ENCODE measurements at places on chromosomes 13 and 19.

DNA sequence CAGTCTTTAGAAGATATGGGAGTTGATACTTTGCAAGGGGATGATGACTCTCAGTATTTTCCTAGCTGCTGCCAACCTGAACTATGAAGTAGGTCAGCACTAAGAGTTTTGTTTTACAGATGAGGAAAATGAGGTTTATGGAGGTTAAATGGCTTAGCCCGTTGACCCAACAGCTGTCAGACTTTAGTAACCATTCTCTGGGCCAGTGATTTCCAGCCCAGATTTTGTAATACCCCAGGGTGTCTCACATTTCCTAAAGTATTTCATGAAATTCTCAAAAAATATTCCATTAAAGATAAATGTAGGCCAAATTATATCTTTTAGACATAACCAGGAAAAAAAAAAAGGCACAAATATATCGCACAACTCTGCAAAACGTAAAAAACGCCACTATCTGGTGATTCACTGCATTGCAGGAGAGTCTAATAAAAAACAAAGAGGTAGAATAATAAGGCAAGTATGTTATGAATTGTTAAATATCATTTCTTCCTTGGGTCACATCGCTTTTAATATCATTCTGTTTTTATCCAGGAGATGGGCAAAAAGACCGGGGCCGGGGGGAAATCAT, 112.5 kb downstream of the DACH1 start:
- no peak for DNase-seq

DNA sequence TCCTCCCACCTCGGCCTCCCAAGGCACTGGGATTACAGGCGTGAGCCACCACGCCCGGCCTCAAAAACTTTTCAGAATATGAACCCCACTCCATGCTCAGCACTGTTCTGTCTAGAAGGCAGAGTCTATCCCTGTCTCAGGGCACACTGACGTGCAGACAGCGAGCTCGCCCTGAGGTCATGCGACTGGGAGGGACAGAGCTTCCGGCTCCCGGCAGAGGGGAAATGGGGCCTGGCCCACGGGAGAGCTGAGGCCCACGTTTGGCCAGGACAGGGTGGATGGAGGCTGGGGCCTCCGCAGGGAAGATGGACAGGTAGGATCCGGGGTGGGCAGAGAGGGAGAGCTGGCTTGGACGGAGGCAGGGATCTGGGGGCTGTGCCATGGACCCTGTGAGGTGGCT, 2.8 kb upstream of the AZU1 start:
- no peak for DNase-seq

DNA sequence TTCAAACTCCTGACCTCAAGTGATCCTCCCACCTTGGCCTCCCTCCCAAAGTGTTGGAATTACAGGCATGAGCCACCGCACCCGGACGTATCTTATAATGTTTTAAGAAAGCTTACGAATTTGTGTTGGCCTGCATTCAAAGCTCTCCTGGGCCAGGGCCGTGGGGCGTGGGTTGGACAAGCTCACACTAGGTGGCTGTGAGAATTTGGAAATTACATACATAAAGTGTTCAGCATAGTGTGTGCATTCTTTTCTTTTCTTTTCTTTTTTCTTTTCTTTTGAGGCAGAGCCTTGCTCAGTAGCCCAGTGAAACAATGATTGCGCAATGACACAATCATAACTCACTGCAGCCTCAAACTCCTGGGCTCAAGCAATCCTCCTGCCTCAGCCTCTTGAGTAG, 2.6 kb downstream of the ZSWIM4 start:
- no peak for DNase-seq

DNA sequence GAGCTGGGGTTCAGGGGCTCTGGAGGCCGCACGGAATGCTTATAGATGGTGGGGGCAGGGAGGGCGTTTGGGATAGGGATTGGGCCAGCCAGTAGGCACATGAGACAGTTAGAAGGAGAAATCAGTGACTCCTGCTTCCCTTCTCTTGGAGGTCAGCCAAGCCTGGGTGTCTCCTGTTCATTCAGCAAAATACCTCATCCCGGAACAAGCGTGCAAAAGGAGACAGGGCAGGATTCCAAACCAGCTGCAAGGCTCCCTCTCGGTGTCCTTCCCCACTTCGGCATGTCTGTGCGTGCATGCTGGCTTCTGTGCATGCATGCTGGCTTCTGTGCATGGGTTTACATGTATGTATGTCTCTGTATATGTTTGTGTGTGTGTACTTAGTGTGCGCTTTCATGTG, 37.3 kb upstream of the PEPD start:
- DNase-seq: no peak

DNA sequence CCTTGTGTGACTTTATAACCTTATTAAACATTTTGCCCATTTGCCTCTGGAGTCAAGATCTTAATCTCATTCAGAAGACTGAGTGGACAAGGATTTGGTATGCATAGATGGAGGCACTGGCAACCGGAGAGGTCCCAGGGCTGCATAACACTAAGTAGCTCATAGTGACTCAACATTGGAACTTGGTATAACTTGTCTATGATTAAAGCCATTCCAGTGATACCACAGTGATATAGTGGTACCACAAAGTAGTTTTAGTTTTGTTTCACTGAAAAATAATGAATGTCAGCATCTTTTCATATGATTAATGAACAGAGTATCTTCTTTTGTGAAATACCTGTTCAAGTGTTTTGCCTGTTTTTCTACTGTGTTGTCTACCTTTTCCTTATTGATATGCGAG, 26.4 kb downstream of the CDK8 start:
- DNase-seq: peak; percentile 3

GRCh38 chr13:19590423-19590822, 29.1 kb upstream of the TPTE2 start:
- no peak for DNase-seq

- no peak for DNase-seq
These were observed 1591.3 kb downstream of the EFNB2 start for GRCh38 chr13:104944176-104944575.

DNA sequence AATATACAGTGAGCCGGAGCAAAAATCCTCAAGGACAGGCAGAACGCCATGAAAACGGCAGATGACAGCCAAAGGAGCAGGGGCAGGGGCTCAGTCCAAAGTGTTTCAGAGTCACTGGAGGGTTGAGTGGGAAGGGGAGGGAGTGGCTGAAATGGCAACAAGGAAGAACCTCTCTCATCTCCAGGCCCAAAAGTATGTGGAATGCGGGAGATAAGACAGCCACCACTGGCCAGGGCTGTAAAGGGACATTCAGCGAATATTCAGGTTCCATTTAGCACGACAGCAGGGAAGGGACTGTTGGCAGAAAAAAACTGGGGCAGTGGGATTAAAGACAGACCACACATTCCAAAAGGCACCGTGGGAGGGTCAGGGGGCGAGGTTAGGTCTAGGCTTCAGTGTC, 48.4 kb downstream of the USPL1 start:
- no peak for DNase-seq

GRCh38 chr19:2229103-2230032, 6.8 kb downstream of the PLEKHJ1 start:
- no peak for DNase-seq

DNA sequence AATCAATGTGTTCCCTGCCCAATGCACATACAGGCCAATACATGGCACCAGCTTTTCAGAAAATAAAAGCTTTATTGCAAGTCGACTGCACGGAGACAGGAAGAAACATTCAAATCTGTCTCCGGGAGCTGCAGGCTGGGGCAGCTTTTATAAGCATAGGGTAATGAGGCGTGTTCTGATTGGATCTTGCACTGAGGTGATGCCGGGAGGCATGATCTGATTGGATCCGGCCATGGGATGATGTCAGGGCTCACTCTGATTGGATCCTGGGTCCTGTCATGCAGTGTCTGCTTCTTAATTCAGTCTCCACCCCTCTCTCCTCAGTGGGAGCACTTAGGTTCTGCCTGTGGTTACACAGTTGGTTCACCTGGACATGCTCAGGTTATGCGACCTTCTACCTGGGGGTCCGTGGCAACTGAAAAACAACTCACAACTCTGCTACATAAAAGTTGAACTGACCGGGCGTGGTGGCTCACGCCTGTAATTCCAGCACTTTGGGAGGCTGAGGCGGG, 11.8 kb upstream of the FBN3 start:
- DNase-seq: peak; percentile 42

GRCh38 chr19:34269968-34270621, 15.7 kb downstream of the GARRE1 start:
- DNase-seq: peak; percentile 87

DNA sequence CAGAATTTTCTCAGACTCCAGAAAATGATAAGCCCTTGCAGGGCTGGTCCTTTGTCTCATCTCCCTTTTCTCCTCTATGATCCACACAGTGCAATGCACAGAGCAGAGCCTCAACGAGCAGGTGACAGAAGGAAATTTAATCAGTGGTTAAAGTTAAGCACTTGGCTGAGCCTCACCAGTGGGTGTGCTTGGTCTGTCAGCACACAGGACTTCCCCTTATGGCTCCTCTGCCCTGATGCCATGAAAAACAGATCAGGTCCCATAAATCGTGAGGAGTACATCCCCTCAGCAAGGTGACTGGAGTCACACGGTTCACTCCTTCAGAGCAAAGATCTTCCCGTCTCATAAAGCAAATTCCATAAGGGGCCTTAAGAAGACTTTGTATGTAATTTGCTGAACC, 818.2 kb downstream of the UQCRFS1 start:
- no peak for DNase-seq

DNA sequence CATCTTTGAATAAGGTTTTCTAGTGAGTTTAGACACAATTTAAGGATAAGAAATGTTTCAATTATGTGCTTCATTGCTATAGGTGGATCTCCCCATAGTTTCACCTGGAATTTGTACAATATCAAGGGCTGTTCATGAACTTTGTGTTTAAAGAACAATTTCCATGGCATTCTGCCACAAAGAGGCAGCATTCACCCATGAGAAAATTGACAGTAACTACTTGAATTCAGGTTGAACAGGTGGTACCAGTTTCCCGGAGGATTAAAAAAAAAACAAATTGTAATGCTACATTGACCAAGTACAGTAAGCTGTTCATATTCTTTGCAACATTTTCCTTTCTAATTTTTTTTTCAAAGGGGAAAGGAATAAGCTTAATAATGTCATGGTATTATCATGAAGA, 9.1 kb downstream of the SLITRK5 start:
- DNase-seq: no peak

DNA sequence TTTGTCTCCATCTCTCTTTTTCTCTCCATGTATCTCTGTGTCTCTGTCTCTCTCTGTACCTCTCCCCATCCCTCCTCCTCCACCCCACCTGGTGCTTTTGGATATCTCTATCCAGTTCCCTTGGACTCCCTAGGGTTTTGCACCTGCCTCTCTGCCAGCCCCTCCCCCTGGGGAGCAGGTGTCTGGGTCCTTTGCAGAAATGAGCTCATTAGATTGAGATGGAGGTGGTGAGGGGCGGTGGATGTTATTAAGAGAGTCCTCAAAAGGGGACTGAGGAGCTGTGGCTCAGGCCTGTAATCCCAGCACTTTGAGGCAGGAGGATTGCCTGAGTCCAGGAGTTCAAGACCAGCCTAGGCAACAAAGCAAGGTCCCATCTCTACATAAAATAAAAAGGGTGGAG, 2.1 kb downstream of the KCNN4 start:
- DNase-seq: no peak

- DNase-seq: no peak
These were observed 296.8 kb upstream of the SGCG start for GRCh38 chr13:22883956-22884355.

DNA sequence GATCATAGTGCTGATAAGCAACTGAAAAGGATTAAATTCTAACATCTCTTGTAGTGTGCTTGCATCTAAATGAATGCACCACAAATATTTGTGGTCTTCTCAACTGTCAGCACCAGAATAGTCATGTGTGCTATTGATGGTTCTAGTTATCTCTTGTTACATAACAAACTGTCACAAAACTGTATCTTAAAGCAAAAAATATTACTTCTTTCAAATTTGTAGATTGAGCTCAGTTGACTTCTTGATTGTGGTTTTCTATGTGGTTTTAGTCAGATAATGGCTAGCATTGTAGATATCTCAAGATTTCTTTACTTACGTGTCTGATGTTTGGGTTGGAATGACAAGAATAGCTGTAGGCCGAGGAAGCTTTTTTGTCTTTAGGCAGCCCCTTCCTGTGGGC, 431.3 kb downstream of the SLITRK6 start:
- no peak for DNase-seq

DNA sequence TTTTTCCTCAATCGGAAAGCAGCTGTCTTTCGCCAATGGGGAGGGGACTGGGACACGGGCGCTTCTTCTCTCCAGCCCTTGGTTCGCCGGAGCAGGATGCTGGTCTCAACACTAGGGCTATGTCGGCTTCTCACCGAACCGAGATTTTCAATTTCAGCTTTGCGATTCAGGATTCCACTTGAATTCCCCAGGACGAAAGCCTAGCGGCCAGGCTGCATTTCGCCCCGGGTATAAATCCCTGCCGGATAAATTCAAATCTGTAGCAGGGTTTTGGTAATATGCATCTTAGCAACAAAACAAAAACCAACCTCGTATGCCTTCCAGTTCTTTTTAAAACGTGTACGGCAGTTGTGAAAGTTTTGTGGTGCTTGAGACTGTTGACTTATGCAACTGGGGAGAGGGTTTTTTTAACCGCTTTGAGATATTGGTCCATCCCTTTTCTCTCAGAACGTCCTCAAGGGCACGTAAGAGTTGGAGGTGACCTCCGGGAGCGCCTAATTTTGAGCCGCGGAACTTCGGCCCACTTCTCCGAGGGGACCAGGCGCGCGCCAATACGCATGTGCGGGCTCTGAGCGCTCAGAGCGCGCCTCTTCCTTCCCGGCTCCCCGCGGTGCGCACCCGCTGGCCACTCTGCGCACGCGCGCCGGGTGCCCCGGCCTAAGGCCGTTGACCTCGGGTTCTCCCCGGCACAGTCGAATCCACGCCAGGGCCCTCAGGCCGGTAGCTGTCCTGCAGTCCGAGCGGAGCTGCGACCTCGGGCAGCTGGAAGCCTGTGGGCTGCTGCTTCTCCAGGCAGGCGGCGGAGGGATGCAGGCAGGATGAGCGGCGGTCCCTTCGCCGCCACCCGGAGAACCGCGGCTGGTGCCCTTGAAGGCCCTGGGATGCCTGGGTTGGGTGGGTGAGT, 7.6 kb downstream of the POU4F1 start:
- peak; percentile 46 for DNase-seq

DNA sequence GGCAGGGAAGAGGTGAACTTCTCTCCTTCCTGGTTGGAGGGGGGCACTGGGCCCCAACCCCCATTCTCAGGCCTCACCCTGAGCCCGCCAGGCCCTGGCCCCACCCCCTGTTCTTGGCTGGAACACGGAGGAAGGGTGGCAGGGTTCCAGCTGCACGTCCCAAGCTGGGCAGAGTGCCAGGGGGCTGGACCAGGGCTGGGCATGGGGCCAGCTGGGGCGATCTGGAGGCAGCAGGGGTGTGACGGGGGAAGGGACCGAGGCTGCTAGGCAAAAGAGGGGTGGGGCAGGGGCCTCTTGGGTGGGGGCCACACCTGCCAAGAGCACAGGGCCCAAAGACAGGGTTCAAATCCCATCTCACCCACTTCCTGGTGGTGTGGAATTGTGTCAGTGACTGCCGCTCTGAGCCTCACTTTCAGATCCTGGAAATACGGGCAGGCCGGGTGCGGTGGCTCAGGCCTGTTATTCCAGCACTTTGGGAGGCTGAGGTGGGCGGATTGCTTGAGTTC, 2.2 kb downstream of the HIF3A start:
- no peak for DNase-seq

- no peak for DNase-seq
These were observed 1086.7 kb downstream of the EFNB2 start for GRCh38 chr13:105448811-105449210.

- DNase-seq: no peak
These were observed 45.6 kb downstream of the ZNF627 start for GRCh38 chr19:11642902-11643301.

All from activated CD4-positive, alpha-beta T cell treated with anti-CD3 and anti-CD28 coated beads, Interleukin-2, Interleukin-6, amounts not matched to agents 100 ng/mL and 50 ng/mL, durations not matched to agents 16 hours and 8 hours (primary cell).